Activated naive CD8-positive, alpha-beta T cell treated with anti-CD3 and anti-CD28 coated beads for 36 hours (primary cell): ENCODE measurements at places on chromosomes 5 and 9. TPM values are rescaled to one million over a fixed set of nuclear protein-coding genes. Genes with fewer than 3 reads are reported as not detected.

Gene CDH6
- total RNA-seq: not detected

Gene GRIN1
- not detected for total RNA-seq

Gene RNF145
- total RNA-seq: 88.5 TPM

Gene LIFR
- total RNA-seq: not detected

Gene IL9
- not detected for total RNA-seq

Gene IFNB1
- total RNA-seq: 0.62 TPM

Gene TNFSF15
- total RNA-seq: 2.3 TPM

Gene TMEFF1
- 0.10 TPM for total RNA-seq

Gene GADD45G
- 1.8 TPM for total RNA-seq

Gene NEK6
- 18.8 TPM for total RNA-seq

Gene HSDL2
- 21.4 TPM for total RNA-seq

Gene OR13C5
- total RNA-seq: not detected

DNA sequence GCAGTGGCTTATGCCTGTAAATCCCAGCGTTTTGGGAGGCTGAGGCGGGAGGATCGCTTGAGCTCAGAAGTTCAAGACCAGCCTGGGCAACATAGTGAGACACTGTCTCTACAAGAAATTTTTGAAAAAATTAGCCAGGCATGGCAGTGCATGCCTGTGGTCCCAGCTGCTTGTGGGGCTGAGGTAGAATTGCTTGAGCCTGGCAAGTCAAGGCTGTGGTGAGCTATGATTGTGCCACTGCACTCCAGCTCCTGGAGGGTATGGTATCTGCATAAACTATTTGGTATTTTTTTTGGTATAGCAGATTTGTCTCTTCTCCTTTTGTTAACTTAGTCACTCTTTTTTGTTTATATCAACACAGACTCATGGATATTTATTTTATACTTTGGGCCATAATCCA lies 61.5 kb upstream of the TEX48 start:
- no peak overlapping the region for H3K27ac ChIP-seq
- H3K27me3 ChIP-seq: no peaks in the 10 kb centered on the region
- DNase-seq: no peak
- H3K4me3 ChIP-seq: no peak overlapping the region

GRCh38 chr5:52854301-52854700 lies 66.6 kb downstream of the ITGA1 start:
- H3K4me3 ChIP-seq: no peak overlapping the region
- H3K36me3 ChIP-seq: no peaks in the 10 kb centered on the region
- no peak for DNase-seq
- no peaks in the 10 kb centered on the region for H3K4me1 ChIP-seq
- H3K27ac ChIP-seq: no peak overlapping the region

DNA sequence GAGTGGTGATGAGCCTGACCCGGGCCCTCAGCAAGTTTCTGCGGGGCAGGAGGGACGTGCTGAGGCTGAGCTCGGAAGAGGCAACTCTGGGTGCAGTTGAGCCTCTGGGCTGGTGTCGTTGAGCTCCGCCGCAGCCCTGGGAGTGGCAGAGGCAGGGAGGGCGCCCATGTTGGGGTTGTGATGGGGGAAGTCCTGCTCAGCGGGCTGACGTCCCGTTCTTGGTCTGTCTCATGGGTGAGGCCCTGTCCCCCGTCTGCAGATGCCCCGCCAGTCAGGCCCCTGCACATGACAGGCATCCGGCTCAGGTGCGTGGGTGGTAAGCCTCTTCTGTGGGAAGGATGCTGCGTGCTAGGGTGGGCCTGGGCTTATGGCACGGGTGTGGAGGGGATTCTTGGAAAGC lies 64.3 kb downstream of the RXRA start:
- peak overlapping the region; percentile 82 for H3K4me3 ChIP-seq
- H3K27me3 ChIP-seq: peaks cover 9% of the 10 kb centered on the region
- peak overlapping the region; percentile 94 for H3K27ac ChIP-seq
- peak; percentile 87 for DNase-seq
- H3K36me3 ChIP-seq: peaks cover 6% of the 10 kb centered on the region

DNA sequence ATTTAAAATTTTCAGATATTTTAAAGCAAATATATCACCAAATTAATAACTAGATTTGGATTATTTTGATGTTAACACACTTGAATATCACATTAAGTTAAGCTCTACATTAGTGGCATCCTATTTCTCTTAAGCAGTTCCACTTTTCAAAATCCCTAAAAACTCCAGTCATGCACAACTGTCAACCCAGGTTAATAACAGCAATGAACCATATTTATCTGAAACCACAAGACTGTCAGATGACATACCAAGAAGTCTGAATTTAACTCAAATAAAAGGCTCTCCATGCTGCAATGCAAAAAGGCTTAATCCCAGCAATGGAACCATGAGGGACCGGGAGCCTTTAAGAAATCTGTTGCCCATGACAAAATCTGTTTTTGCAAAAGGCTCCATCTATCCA lies 27.5 kb downstream of the FNIP1 start:
- peaks cover 16% of the 10 kb centered on the region for H3K4me1 ChIP-seq
- peaks cover 20% of the 10 kb centered on the region for H3K36me3 ChIP-seq
- no peak for DNase-seq
- no peak overlapping the region for H3K4me3 ChIP-seq

DNA sequence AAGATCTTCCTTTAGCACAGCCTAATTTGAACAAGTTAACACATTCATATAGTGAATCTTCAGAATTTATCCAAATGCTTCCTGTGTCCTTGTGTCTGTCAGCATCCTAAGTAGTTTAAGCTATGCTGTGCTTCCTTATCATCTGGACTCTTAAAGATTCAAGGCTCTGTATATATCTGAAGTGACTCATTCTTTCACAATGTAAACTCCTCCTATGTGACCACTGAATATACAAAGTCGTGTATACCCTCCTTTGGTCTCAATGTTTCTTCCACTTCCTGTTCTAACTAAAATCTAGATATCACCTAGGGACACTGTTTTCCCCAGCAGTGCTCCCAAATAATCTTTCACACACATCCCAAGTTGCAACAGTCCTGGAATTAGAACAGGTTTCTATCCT lies 935.7 kb upstream of the NUDT12 start:
- no peaks in the 10 kb centered on the region for H3K4me1 ChIP-seq
- H3K4me3 ChIP-seq: no peak overlapping the region
- no peak for DNase-seq
- no peak overlapping the region for H3K27ac ChIP-seq
- no peaks in the 10 kb centered on the region for H3K27me3 ChIP-seq
- no peaks in the 10 kb centered on the region for H3K36me3 ChIP-seq

- H3K36me3 ChIP-seq: no peaks in the 10 kb centered on the region
- H3K4me1 ChIP-seq: no peaks in the 10 kb centered on the region
- no peak overlapping the region for H3K4me3 ChIP-seq
- DNase-seq: no peak
These were observed 66.3 kb upstream of the PRRC1 start for GRCh38 chr5:127451096-127451495.

- no peak for DNase-seq
- H3K4me1 ChIP-seq: no peaks in the 10 kb centered on the region
- H3K27ac ChIP-seq: no peak overlapping the region
- H3K36me3 ChIP-seq: no peaks in the 10 kb centered on the region
- peaks cover 12% of the 10 kb centered on the region for H3K27me3 ChIP-seq
These were observed 81.8 kb downstream of the TMEM252 start for GRCh38 chr9:68458918-68459317.

GRCh38 chr5:179307013-179307800 lies 38.1 kb downstream of the ADAMTS2 start:
- H3K36me3 ChIP-seq: no peaks in the 10 kb centered on the region
- H3K27ac ChIP-seq: no peak overlapping the region
- H3K4me1 ChIP-seq: no peaks in the 10 kb centered on the region
- H3K4me3 ChIP-seq: no peak overlapping the region
- H3K27me3 ChIP-seq: no peaks in the 10 kb centered on the region

DNA sequence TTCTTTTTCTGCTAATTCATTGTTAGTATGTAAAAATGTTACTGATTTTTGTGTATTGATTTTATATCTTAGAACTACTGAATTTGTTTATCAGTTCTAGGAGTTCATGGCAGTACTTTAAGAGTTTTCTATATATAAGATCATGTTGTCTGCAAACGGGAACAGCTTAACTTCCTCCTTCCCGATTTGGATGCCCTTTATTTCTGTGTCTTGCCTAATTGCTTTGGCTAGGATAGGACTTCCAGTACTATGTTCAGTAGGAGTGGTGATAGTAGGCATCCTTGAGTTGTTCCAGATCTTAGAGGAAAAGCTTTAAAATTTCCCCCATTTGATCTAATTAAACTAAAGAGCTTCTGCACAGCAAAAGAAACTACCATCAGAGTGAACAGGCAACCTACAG lies 20.1 kb downstream of the RCL1 start:
- peaks cover 27% of the 10 kb centered on the region for H3K4me1 ChIP-seq
- H3K36me3 ChIP-seq: peaks cover 63% of the 10 kb centered on the region
- no peak for DNase-seq
- no peak overlapping the region for H3K4me3 ChIP-seq
- no peak overlapping the region for H3K27ac ChIP-seq
- H3K27me3 ChIP-seq: no peaks in the 10 kb centered on the region

DNA sequence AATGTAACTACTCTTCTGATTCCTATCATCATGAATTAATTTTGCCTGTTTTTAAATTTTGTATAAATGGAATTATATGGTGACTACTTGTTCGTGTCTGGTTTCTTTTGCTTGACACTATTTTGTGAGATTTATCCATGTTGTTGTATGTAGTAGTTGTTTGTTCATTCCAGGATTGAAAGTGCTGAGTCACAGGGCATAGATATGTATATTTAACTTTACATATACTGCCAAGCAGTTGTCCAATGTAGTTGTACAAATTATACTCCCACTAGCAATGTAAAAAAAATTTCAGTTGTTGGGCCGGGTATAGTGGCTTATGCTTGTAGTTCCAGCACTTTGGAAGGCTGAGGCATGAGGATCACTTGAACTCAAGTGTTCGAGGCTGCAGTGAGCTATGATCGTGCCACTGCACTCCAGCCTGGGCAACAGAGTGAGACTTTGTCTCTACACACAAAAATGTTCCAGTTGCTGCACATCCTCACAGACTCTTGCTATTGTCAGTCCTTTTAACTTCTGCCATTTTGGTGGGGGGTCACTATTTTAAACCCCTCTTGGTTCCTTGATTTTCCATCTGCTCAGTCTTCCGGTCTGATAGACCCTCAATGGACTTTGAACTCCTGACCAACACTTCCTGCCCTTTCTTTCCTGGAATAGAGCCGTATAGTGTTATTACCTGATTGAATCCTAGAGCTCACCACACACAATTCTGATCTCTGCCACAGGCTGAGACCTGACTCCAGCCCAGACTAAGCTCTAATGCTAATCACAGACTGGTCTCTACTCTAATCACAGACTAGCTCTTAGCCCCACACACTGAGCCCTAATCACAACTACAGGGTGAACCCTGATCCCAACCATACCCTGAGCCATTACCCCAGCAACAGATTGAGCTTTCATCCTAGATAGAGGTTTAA lies 69.3 kb upstream of the MELK start:
- peak overlapping the region; percentile 78 for H3K27ac ChIP-seq
- H3K4me1 ChIP-seq: peaks cover 19% of the 10 kb centered on the region
- DNase-seq: no peak
- no peaks in the 10 kb centered on the region for H3K27me3 ChIP-seq
- H3K4me3 ChIP-seq: no peak overlapping the region

GRCh38 chr5:143499480-143500114 lies 96.1 kb upstream of the NR3C1 start:
- H3K4me3 ChIP-seq: no peak overlapping the region
- H3K4me1 ChIP-seq: no peaks in the 10 kb centered on the region
- no peak for DNase-seq
- H3K36me3 ChIP-seq: no peaks in the 10 kb centered on the region
- no peak overlapping the region for H3K27ac ChIP-seq

DNA sequence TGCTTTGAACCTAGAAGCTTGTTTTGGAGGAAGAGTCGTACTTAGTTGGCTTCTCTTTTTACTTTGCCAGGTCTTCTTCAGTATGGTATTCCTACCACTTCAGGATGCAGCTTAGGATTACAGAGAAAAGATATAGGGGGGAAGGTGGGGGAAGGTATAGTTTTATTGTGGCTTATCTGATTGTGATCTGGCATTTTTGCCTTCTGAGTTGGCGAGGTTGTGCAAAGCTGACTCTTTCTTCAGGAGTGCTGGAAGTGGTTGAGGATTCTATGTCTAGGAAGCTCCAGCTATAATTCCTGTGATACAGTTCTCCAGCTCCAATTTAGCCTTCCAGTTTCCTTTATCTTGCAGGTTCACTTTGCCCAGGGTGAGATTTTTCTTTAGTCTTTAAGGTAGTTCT lies 7.0 kb downstream of the CDC42SE2 start:
- peaks cover 71% of the 10 kb centered on the region for H3K4me1 ChIP-seq
- H3K27me3 ChIP-seq: no peaks in the 10 kb centered on the region
- peak overlapping the region; percentile 80 for H3K4me3 ChIP-seq
- peak overlapping the region; percentile 97 for H3K27ac ChIP-seq
